ENCODE measurements at places on chromosomes 7 and 10. TPM values are rescaled to one million over a fixed set of nuclear protein-coding genes. Genes with fewer than 3 reads are reported as not detected.

- DNase-seq = no peak
Measured at GRCh38 chr7:136074843-136075242, 97.7 kb upstream of the MTPN start.

GRCh38 chr10:79493806-79494205, 18.5 kb upstream of the EIF5AL1 start:
- no peak for DNase-seq

GRCh38 chr10:45040921-45041542, 40.3 kb downstream of the ZNF22 start:
- DNase-seq = no peak

DNA sequence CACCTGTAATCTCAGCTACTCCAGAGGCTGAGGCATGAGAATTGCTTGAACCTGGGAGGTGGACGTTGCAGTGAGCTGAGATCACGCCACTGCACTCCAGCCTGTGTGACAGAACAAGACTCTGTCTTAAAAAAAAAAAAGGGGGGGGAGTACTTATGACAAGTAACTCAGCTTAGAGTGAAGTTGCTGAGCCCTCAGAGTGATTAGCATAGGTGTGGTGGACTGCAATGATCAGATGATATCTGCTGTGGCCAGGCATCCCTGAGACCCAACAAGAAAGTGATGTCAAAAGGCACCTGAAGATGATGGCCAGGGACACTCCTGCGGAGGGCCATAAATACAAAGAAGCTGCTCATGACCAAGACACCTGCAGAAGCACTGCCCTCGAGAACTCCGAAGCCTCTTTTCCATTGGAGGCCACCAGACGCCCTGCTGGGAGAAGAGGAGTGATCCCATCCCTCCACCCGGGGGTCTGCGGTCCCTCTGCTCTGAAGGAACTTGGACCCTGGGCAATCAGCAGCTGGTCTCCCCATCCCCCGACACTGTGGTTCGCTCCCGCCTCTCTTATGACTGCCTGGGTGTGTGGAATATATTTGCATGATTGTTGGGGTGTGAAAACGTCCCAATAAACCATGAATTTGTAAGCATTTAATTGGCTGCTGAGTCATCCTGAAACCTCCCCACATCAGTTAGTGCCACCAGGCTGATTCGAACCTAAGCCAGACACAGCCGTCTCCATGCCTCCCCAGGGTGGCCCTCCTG, 46.0 kb downstream of the RASGEF1A start:
- no peak for DNase-seq

GRCh38 chr10:122557516-122557915, 3.0 kb upstream of the DMBT1 start:
- DNase-seq = no peak

- no peak for DNase-seq
Measured at GRCh38 chr10:71399946-71400345, 3.2 kb downstream of the CDH23 start.

DNA sequence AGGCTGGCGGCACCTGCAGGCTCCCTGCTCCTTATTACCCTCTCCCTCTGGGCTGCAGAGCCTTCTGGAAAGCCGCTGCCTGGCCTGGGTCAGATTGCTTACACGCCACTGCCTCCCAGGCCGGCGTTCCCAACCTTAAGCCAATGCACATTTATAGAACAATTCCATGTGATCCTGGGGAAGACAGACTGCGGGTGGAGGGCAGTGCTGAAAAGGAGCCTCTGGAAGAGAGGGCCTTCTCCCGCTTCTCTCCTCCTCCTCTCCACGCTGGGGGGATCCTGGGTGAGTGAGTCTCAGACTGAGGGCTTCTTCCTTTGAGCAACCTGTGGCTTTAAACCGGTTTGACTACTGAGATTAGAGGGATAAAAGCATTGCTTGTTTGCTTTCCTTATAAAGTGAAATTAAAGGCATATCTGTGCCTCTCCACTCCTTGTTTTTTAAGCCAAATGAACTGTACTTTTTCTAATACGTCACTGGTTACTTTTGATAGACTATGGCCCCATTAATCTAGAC, 5.5 kb downstream of the TACC2 start:
- peak; percentile 41 for DNase-seq

GRCh38 chr10:91511549-91512330, 101.6 kb downstream of the HECTD2 start:
- DNase-seq = no peak

DNA sequence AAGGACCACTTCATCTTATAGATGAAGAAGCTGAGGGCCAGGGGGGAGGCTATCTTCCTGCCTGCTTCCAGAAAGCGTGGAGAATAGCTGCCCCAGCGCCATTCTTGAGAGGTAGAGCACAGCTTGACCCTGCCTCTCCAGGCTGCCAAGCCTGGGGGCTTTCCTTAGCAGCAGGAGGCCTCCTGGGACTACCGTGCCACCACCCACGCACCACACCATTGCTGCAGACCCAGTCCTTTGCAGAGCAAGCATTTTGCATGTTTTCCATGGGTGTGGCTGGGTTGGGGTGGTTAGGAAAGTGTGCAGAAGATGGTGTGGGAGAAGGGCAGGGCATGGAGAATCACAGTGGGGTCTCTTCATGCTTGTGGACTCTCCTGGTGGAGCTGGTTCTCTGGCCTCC, 64.9 kb downstream of the TBXAS1 start:
- DNase-seq = no peak

GRCh38 chr10:102729029-102730026, 14.4 kb upstream of the WBP1L start:
- peak; percentile 70 for DNase-seq

DNA sequence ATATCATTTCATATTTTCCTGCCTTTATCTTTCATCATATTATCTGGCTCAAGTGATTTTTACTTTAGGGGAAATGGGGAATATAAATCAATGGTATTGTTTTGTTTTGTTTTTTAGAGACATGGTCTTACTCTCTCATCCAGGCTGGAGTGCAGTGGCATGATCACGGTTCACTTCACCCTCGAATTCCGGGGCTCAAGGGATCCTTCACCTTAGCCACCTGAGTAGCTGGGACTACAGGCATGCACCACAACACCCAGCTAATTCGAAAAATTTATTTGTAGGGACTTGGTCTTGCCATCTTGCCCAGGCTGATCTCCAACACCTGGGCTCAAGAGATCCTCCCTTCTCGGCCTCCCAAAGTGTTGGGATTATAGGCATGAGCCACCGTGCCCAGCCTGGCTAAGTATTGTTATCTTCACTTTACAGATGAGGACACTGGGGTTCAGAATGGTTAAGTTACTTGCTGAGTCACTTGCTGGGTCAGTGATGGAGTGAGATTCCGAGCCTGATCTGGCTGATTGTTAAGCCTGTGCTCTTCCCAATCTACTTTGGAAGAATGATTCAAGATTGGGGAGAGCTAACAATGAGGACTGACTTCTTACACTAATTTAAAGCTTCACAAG, 3.7 kb upstream of the SLC16A9 start:
- DNase-seq = no peak

- no peak for DNase-seq
Measured at GRCh38 chr7:38321515-38321944, 48.1 kb upstream of the TARP start.

DNA sequence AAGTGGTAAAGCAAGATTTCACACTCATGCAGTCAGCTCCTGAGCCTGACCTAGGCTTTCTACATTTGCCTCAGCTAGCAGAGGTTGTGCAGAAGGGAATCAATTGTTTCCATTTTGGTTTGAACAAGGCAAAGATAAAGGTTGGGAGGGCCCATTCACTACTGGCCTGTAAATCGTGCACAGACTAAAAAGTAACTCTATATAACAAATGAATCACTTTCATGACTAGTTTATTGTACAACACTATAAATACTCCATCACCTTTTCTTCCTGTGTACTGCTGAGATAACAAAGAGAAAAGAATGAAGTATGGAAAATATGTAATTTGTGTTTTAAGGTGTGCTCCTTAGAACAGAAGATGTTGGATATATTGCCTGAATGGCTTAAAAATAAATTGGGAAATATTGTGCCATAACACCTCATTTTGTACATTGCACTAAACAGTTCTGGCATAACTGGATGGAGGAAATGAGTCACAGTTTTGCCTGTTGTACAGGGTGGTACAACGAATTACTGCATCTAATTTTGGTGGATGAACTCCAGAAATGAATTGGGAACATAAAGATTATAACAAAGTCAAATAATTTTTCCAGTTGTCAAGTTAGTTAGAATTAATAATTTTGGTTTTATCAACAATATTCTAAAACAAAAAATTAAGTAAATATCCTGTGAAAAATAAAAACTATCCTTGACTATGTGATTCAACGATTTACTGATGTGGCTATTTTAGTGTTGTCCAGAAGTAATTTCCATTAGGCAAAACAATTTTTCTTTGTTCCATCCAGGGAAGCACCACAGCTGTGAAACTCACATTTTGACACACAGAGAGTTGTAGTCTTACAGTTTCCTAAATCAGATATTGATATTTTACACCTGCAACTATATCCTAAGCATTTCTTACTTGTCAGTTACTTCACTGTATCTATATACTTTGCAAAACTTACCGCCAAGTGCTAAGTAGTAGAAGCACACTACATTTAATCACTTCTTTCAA, 18.0 kb downstream of the SEMA3C start:
- no peak for DNase-seq

GRCh38 chr7:76069238-76069638, 21.3 kb downstream of the MDH2 start:
- peak; percentile 60 for DNase-seq

DNA sequence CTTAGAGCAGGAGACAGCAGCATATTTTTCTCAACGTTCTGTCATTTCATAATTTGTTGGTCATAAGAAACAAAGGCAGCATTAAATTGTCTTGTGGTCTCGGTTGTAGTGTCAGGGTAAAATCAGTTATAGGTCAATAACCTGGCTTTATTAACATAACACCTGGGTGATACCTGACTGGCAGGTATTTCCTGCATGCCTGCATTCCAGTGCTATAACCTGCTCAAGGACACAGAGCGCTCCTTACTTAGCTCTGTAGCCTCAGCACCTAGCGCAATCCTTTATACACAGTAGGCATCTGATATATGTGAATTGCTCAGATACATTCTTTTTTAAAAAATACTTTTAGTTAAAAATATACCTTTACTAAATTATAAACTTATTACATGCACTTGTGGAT, 38.9 kb upstream of the PRKG1 start:
- no peak for DNase-seq

DNA sequence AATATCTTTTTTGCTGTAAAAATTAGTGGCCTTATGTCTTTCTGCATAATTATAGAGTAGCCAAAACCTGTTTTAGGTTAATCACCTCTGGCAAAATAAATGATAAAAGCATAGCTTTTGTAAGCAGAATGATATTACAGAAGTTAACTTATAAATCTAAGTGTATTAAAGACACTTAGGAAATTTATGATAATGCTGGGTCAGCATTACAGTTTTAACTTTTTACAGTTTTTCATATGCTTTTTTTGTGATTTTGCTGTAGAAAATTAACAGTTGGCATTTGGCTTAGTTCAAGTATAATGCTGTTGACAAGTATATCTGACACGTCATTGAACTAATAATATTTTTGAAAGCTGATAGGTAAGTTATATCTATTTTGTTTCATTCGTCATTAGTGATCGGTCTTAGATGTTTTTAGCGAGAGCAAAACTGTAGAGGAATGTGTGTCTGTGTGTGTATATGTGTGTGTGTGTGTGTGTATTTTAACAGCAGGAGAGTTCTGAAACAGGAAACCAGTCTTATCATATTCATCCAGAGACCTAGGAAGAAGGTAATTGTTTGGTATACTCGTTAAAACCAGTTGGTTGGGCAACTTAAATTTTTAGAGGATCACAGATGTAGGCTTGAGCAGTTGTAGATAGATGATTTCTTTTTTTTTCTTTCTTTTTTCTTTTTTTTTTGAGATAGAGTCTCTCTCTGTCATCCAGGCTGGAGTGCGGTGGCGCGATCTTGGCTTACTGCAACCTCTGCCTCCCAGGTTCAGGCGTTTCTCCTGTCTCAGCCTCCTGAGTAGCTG, 15.4 kb downstream of the PTEN start:
- no peak for DNase-seq

GRCh38 chr7:111067251-111067650, 23.7 kb upstream of the LRRN3 start:
- DNase-seq = no peak

DNA sequence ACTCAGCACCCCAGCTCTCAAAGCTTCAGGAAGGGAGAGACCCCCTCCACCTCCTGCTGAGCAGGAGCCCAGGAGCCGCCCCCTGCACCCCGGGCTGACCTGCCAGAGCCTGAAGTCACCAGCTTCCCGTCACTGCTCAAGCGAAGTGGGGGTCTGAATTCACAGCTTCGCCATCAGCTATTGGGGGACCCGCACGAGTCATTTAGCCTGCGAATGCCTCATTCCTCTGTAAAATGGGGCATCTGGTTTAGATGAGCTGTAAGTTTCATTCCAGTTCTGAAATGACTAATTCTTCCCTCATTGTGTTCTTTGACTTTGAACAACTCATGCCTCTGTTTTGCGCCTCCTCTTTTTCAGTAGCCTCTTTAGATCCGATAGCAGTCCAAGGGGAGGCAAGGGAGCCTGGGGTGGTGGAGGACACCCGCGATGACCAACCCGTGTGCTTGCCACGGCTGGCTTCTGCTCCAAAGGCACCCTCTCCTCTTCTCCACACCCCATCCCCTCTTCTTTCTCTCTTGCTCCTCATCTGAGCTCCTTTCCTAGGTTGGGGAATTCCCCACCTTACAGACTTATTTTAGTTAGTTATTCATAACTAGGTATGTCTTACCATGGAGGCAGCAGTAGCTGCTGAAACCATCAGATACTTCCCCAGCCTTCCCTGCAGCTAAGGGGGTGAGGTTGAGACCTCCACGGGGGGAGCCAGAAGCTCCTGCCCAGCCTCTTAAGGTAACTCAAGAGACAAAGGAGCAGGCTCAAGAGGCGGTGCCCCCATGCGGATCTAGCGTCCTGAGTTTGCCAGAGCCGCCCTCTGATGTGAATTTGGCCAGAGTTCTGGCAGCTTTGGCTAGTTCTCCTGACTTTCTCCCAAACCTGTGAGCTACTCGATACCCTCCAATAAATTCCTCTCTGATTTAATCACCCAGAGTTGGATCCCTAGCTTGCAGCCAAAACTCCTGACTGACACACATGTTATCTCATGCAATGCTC, 47.7 kb downstream of the RBM17 start:
- no peak for DNase-seq

DNA sequence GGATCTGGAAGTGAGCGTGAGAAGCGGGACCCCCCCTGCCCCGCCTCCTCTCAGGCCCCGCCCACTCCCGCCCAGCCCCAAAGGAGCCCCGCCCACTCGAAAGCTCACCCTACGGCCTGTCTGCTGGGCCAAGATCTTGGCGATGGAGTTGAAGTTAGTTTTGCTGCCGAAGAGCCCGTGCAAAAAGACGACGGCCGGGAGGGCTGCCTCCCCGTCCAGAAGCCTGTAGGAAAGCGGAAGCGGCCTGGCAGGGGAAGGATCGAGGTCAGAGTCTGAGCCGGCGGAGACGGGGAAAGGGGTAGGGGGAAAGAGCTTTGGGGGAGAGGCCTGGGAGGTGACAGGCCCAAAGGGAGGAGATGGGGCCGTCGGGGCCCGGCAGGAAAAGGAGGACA, 386 bp downstream of the ABHD11 start:
- DNase-seq = no peak

Gene IRF5
- polyA plus RNA-seq = 1.8 TPM

Gene STAG3
- polyA plus RNA-seq = 21.2 TPM

Gene FRAT1
- polyA plus RNA-seq = 2.9 TPM

Gene SPDYE2B
- 2.4 TPM for polyA plus RNA-seq

Gene WIPF3
- polyA plus RNA-seq = 1.4 TPM

Gene INA
- polyA plus RNA-seq = 0.45 TPM

Gene ANKRD16
- 14.2 TPM for polyA plus RNA-seq

Gene SLC35G1
- polyA plus RNA-seq = 8.9 TPM

All from right lung (tissue), 10 donors.